ENCODE measurements at places on chromosomes 12 and 14.

GRCh38 chr12:132439333-132439904, 50.5 kb upstream of the FBRSL1 start:
- no peak for DNase-seq

DNA sequence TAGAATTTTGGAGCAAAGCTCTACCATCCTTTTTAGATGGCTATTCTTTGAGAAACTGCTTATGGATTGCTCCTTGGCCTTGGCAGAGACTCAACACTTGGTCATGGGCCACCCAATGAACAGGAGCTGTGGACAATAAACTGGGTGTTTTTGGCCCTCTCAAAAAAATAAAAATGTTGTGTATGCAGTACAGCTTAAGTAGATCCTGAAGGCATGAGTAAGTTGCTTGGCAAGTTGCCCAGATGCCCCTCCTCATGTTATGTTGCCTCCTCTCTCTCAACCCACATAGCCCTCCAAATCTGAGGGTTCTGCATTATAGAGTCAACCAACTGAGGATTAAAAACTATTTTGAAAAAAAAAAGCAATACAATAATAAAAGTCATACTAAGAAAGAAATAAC, 124.9 kb downstream of the ATP23 start:
- no peak for DNase-seq

DNA sequence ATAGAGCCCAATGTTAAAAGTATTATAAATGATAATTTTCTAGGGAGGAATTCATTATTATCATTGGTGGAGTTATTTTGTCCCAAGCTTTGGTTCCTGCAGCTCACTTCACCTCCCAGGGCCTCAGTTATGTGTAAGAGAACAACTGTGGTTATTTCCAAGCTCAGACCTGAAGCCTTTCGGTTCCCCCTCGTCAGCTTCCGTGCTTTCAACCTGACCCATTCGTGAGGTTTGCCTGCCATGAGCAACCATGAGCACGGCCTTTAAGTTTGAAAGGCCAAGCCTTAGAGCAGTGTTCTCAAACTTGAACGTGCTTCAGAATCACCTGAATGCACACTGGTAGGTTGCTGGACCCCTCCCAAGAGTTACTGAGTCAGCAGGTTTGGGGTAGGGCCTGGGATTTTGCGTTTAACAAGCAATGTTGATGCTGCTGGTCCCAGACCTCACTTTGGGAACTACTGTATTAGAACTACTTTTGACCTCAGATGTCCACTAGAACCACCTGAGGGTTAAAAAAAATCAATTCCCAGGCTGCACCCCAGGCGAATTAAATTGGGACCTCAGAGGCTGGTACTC, 133.0 kb upstream of the PRMT8 start:
- DNase-seq = no peak

DNA sequence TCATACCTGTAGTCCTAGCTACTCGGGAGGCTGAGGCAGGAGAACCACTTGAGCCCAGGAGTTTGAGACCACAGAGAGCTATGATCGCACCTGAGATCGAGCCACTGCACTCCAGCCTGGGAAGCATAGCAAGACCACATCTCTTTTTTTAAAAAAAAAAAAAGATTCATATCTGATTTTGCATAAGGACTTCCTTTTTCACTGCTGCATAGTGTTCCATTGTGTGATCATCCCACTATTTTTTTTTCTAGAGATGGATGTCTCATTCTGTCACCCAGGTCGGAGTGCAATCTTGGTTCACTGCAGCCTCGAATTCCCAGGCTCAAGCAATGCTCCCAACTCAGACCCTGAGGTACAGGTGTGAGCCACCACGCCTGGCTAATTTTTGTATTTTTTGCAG, 50.4 kb downstream of the PHETA1 start:
- no peak for DNase-seq

- DNase-seq = no peak
Observed at GRCh38 chr14:33254861-33255395, 316.2 kb downstream of the NPAS3 start.

GRCh38 chr14:105918496-105919262, 392.3 kb downstream of the TMEM121 start:
- DNase-seq = no peak

DNA sequence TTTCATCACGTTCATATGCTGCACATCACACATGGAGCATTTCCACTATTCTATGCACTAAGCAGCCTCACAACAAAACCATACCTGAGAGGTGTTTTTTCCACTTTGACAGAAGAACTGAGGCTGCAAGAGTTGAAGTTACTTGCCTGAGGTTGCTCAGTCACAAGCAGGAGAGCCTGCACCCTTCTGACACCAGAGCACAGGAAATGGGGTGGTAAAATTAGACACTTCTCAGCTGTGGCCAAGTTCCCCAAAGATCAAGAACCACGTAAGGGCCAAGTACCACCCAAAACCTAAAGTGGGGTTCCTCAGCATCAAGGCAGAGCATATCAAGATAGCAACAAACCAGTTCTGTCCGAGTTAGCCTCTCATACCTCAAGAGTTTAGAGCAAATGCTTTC, 185.8 kb downstream of the CAPZA3 start:
- no peak for DNase-seq

DNA sequence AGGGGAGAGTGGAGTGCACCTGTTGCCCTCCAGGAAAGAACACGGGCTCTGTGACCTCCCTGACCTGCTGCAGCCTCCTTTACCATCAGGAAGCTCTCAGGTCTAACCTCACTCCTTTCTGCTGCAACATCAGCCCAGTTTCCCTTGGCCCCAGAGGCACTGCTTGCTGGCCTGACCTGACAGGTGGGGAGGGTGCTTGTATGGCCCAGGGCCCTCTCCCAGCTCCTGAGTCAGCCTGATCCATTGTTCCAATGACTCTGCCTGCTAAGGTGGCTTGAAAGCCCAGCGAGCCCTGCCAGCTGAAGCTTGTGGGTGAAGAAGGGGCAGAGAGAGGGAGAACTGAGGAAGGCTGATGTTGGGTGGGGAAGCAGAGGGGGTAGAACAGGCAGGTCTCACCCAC, 13.2 kb upstream of the KRT78 start:
- no peak for DNase-seq

DNA sequence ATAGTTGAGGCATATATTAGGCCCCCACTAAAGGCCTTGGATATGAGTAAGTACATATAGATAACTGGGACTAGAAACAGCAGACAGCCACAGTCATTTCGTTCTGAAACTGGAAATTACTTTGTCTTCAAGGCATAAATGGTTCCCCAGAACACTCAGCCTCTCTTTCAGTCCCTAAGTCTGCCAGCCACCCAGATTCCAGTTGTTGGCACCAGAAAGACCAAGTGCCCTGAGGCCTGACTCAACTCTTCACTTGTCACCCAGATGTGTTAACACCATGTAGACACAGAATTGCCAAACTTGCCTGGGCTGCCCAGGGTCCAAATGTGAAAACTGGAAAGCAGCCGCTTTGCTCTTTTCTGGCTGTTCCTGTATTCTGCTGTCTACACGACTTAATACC, 3.0 kb upstream of the LGALS3 start:
- no peak for DNase-seq

DNA sequence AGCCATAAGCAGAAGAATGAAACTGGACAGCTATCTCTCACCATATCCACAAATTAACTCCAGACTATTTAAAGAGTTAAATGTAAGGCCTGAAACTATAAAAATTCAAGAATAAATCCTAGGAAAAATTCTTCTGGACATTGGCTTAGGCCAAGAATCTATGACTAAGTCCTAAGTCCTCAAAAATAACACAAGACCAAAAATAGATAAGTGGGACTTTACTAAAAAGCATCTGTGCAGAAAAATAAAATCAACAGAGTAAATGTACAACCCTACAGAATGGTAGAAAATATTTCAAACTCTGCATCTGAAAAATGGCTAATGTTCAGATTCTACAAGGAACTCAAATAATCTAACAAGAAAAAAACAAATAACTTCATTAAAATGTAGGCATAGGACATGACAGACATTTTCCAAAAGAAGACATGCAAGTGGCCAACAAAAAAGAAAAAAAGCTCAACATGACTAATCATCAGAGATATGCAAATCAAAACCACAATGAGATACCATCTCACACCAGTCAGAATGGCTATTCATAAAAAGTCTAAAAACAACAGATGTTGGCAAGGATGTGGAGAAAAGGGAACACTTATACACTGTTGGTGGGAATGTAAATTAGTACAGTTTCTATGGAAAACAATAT, 61.0 kb upstream of the PPFIA2 start:
- no peak for DNase-seq

- no peak for DNase-seq
Observed at GRCh38 chr12:130672089-130672820, 43.8 kb downstream of the RIMBP2 start.

GRCh38 chr14:95297832-95298231, 21.9 kb downstream of the CLMN start:
- no peak for DNase-seq

DNA sequence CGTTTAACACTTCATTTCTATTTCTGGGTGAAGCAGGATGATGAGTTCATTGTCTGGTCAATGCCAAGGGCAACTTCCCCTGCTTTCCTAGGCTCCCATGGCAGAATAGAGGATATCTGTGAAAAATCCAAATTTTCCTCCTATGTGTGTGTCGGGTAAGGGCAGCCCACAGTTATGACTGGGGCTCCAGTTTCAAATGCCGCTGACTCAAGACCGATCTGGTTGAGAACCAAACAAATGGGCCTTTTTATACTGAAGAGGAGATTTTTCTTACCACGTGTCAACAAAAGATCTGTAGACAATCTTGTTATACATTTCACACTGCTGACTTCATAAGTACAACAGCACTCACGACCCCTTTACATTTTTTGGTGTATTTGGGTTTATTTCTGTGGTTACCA, 120.8 kb downstream of the CHST11 start:
- DNase-seq = no peak

DNA sequence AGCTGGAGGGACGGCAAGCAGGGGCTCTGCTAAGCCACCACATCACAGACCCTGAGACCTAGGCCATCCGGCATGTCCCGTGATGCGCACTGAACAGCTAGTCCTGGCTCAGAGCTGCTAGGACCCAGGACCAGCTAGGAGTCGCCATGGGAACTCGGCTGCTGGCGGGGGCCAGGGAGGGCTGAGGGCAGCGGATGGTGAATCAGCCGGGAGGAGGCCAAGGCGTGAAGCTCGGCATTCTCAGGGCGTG, 5.1 kb downstream of the AHNAK2 start:
- DNase-seq = no peak

GRCh38 chr12:19819231-19819630, 379.9 kb downstream of the AEBP2 start:
- DNase-seq = no peak

GRCh38 chr12:21614506-21614905, 9.9 kb upstream of the GYS2 start:
- no peak for DNase-seq

- DNase-seq = no peak
Observed at GRCh38 chr14:58455593-58456265, 28.2 kb downstream of the KIAA0586 start.

DNA sequence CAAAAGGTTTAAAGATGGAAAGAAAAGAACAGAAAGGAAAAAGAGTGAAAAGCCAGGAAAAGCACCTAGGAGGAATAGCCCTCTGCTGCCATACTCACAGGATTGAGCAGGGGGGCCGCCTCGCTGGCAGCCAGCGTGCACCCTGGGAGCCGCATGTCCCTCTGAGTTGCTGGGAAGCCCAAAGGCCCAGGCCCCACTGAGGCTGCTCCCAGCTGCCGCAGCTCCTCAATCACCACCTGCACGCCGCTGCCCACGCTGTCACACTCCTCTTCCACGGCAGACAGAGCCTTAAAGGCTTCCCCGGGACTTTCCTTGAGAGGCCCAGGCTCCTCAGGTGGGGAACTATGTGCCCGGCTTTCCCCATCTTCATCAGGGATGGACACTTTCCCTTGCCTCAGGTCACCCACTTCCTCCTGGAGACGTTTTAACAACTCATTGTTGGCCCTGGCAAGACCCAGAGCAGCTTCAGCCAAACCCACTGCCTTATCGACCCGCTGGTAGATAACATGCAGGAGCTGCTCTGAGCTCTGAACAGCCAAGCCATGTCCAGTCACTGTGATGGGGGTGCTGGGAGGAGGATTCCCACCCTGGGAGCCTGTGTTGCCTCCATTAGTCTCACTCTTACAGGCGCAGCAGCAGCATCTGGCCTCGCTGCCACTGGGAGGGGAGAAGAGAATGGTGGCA, 11.5 kb downstream of the C14orf93 start:
- DNase-seq = no peak

- DNase-seq = no peak
Observed at GRCh38 chr12:53757101-53757770, 5.5 kb upstream of the CISTR start.

DNA sequence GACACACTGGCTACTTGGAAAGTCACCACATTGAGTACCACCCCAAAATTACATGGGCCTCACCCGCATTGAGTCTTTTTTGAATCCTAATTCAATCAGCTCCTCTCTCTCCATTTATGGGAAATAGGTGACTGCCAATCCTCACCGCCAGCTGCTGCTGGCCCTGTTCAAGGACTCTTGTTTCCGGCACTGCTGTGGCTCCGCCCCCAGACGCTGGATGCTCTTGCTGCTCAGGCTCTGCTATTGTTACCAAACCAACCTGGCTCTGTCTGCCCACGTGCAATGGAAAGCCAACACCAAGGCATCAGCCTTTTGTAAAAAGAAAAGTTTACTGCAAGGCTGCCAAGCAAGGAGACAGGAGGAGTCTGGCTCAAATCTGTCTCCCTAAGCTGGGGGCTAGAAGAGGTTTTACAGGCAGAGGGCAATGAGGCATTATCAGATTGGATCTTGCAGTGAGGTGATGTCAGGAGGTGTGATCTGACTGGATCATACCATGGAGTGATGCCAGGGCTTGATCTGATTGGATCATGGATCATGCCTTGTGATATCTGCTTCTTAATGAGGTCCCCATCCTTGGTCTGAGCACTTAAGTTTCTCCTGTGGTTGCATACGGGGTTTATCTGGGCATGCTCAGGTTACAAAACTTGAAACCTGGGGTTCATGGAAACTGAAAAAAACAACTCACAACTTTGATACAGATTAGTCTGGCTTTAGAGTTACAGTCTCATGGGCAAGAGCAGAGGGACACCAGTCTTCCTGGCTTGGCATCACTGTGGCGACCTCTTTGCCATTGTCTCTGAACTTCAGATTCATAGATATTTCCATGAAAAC, 117.1 kb upstream of the SLC35F4 start:
- no peak for DNase-seq

DNA sequence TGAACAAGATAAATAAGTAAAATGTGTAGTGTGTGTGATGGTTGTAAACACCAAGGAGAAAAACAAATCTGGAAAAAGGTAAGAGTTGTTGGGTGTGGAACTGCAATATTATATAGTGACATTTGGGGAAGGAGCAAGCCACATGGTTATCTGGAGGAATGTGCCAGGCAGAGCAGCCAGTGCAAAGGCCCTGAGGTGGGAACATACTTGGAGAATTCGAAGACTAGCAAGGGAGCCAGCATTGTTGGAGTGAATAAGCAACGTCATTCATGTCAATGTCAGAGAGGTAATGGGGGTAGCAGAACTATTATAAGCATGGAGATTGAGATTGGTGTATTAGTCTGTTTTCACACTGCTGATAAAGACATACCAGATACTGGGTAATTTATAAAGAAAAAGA, 241.5 kb upstream of the LHX5 start:
- no peak for DNase-seq

- no peak for DNase-seq
Observed at GRCh38 chr14:70361893-70362292, 2.4 kb upstream of the COX16 start.
